GM23338 (cell line): ENCODE measurements at places on chromosomes 3 and 15.

GRCh38 chr15:67685008-67685599 is 140.2 kb upstream of the SKOR1 start:
- peak; percentile 73 for DNase-seq

DNA sequence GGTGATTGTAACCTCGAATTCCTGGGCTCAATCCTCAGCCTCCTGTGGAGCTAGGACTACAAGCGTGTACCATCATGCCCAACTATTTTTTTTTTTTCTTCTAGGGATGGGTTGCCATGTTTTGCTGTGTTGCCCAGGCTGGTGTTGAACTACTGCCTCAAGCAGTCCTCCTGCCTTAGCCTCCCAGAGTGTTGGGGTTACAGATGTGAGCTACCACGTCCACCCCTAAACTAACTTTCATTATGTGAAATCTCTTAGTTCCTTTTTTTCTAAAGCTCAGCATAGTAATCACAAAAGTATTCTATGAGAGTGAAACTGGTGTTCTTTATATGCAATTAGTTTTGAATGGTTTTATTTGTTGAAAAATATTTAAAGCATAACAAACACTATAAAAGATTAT is 92.1 kb downstream of the XRN1 start:
- no peak for DNase-seq

DNA sequence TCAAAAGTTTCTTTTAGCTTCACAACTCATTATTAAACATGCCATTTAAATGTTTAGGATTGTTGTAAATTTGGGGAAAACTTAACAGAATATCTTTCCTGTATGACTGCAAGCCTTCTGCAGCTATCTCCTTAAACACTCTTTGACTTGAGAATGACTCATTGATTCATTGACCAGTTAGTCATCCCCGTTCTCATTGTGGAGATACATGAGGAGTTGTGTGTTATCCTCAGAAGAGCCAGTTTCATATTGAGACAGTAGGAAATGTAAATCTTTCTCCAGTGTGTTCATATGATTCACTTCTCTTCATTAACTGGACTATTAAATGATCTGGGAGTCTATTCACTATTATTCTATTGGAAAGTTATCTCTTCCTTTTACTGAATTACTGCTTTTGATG is 83.0 kb downstream of the CRYGS start:
- no peak for DNase-seq

DNA sequence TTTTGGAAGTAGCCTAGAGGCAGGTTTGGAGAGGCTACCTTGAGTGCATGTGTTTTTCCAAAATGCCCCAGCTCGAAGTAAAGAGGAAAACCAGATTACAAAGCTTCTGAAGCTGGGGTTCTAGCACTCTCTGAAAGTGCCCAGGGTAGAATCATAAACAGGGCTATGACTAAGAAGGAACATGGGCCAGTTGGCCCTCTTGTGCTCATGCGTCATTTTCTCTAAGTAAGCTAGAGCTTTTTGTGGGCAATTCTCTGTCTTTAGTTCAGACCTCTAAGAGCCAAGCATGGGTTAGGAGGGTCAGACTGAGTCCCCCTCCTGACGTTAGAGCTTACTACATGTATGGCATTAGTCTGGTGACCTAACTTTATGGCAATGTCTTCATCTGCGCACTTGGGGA is 129.5 kb upstream of the UMPS start:
- DNase-seq = no peak

DNA sequence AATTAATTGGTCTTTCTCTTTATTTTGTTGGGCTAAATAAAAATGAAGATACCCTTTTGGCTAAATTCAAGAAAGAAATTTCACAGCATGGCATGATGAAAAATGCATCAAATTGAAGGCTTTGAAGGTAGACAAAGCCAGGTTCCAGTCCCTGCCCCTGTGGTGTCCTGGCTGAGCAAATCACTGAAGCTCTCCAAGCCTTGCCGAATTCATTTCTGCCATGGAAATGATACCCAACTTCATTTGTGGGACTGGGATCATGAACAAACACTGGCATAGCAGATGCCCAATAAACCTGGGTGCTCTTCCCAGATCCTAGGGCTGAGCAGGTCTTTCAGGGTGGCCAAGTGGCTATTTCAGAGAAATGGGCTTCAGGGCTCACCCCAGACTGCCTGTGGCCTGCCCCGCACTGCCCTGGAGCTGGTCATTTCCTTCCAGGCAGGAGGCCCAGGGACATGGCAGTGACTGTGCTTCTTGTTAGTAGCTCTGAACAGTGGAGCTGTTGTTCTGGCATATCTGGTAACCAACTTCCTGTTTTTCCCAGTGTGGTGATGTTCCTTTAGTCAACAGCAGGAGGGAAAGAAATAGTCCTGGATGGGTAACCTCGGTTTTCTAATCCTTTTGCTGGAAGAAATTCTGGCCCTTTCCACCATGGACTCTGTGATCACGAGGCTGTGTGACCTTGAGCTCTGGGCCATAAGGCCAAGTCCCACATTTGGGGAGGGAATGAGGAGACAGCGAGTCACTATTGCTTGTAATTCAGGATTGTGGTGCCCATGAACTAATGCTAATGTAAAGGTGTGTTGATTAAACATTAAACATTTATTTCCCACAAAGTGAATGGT is 47.6 kb downstream of the CTDSPL start:
- DNase-seq = no peak

GRCh38 chr3:195768414-195768813 is 43.3 kb downstream of the MUC4 start:
- no peak for DNase-seq

DNA sequence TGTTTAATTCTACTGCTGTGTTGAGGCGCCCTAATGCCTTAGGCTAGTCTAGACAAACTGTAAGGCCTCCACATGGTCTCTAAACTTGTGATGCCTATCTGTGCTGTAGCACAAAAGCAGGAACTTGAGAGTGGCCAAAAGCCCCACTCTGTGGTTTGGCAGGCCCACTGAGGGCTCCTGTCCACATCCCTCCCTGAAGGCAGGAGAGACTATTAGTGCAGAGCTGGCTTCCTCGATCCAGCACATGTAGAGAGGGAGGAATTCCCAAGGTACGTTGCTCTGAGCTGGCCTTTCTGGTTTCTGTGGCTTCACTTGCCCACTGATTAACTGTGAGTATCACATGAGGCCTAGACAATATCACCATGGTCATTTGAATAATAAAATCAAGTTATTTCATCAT is 90.6 kb downstream of the POLR2M start:
- DNase-seq = no peak

DNA sequence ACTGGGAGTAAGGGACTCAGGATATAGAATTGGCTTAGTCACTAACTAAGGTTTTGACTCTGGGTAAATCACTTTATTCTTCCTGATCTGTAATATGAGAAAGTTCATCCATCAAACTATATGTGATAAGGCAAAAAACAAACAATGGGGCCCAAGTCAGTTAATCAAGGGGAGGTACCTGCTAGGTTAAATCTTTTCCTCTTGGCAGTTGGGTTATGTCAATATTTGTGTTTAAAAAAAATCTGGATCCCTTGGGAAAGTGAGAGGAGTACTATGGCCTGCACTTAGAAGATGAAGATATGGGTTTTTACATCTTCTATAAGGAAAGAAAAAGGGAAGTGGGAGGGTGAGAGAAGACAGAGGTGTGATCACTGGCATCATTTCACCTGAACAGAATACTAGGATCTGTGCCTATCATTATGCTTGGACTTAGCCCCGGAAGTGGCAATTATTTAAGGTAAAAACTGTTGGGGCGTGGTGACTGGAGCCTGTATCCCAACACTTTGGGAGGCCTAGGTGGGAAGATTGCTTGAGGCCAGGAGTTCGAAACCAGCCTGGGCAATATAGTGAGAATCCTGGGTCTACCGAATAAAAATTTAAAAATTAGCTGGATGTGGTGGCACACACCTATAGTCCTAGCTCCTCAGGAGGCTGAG is 2.8 kb upstream of the SLC28A2 start:
- no peak for DNase-seq

- DNase-seq = no peak
These were observed 9.3 kb downstream of the ARL13B start for GRCh38 chr3:93989241-93989640.

GRCh38 chr15:36066757-36067156 is 512.7 kb upstream of the CDIN1 start:
- no peak for DNase-seq

DNA sequence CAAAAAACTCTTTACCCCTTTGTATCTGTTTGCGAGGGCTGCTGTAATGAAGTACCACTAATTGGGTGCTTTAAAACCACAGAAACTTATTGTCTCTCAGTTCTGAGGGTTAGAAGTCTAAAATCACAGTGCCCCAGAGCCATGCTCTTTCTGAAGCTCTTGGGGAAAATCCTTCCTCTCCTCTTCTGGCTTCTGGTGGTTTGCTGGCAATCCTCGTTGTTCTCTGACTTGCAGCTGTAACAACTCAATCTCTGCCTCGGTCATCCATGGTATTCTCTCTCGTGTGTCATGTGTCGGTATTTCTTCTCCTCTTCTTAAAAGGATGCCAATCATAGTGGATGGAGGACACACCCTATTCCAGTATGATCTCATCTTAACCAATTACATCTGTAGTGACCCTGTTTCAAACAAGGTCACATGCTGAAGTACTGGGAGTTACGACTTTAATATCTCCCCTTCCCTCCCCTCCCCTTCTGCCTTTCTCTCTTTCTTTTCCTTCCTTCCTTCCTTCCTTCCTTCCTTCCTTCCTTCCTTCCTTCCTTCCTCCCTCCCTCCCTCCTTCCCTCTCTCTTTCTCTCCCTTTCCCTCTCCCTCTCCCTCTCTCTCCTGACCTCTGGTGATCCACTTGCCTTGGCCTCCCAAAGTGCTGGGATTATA is 6.5 kb upstream of the ARL8B start:
- DNase-seq = no peak

- no peak for DNase-seq
These were observed 6.6 kb downstream of the ZBED2 start for GRCh38 chr3:111588527-111588926.

DNA sequence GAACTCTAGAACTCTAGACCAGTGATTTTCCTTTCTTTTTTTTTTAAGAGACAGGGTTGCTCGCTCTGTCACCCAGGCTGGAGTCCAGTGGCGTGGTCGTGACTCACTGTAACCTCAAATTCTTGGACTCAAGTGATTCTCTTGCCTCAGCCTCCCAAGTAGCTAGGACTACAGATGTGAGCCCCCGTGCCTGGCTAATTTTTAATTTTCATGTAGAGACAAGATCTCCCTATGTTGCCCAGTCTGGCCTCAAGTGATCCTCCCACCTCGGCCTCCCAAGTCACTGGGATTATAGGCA is 359.6 kb downstream of the SHQ1 start:
- no peak for DNase-seq

GRCh38 chr3:183534249-183534648 is 21.3 kb downstream of the KLHL6 start:
- DNase-seq = no peak

GRCh38 chr15:60076582-60077276 is 72.6 kb downstream of the FOXB1 start:
- DNase-seq = peak; percentile 42

DNA sequence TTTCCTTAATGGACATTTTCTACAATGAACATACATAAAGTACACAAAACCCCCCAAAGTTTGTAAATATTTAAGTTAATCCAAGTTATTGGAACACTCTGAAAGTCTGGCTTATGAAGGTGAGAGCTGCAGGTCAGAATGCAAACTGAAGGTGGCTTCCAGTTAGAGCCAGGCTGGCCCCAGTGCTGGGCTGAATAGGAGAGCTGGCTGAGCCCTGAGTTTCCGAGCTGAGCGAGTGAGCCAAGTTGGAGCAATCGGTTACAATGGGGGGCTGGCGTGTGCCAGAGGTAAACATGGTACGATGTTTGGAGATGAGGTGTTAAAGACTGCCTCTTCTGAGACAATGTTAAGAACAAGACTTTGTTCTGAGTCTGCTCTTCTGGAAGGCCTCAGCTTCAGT is 230.8 kb upstream of the MCTP2 start:
- peak; percentile 43 for DNase-seq

GRCh38 chr3:186640929-186641328 is 730 bp downstream of the FETUB start:
- no peak for DNase-seq

DNA sequence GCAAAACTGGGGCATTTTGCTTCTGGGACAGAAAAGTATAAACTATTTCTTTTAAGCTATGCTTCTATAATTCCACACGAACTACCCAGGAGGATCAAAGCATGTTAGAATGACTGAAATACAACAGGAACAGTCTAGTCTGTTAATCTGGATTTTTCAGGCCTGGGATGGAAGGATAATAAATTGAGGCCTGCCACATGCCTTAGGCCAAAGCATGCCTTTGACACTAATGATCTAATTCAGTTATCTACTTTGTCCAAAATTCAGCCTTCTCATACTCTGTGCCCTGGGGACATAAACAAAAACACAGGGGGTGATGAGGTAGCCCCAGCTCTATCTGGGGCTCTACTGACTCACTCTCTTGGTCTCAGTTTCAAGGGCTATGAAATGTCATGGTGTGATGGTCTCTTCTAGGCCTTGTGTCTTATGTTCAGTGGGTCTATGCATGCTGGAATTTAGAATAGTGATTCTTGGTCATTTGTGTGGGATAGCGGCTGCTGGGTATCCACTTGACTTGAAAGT is 32.5 kb downstream of the GAP43 start:
- DNase-seq = no peak

DNA sequence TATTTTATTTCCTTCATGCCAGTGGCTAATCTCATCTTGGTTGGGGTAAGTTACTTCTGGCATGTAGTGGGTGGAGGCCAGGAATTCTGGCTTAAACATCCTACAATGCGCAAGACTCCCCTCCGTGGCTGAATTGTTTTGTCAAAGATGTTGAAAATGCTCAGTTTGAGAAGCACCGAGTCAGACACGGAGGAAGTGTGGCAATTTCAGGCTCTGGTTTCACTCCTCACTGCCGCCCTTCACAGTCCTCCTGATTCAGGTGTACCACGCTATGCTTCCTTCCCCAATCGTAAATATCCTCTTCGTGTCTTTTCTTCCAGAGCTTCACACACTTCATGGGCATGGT is 150.7 kb downstream of the OPA1 start:
- no peak for DNase-seq

GRCh38 chr3:45362758-45363157 is 25.6 kb upstream of the LARS2 start:
- no peak for DNase-seq

GRCh38 chr3:113141543-113141942 is 69.8 kb upstream of the BOC start:
- no peak for DNase-seq

DNA sequence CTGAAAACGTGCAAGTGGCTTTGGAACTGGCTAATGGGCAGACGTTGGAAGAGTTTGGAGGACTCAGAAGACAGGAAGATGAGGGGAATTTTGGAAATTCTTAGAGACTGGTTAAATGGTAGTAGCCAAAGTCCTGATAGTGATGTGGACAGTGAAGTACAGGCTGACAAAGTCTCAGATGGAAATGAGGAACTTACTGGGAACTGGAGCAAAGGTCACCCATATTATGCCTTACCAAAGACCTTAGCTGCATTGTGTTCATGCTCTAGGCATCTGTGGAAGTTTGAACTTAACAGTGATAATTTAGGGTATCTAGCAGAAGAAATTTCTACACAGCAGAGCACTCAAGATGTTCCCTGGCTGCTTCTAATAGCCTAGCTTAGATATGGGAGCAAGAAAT is 28.6 kb upstream of the SERPINI2 start:
- DNase-seq = no peak

DNA sequence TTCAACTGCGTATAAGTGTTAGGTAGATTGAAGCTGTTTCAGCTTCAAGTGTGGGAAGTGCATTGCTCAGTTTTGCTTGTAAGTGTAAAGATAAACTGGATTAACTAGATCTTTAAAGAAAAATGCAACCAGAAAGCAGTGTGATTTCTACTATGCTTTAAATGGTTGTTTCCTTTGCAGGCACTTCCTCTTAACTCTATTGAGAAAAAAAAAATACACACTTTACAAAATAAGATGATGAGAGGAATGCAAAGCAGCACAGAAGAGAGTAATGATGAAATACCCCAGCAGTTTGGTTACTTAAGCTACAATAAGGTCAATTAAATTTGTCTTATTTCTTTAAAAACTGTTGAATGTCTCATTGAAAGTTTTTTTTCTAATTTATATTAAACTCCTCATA is 40.8 kb downstream of the DPH6 start:
- DNase-seq = no peak
